ENCODE measurements at places on chromosomes 11 and 22.
A peak's percentile ranks its signal among the peaks of the same experiment; 100 is the strongest.

- no peak for DNase-seq
Measured at GRCh38 chr22:36829370-36830002, 12.7 kb upstream of the PVALB start.

- DNase-seq: no peak
Measured at GRCh38 chr11:61689164-61689496, 8.9 kb downstream of the DAGLA start.

DNA sequence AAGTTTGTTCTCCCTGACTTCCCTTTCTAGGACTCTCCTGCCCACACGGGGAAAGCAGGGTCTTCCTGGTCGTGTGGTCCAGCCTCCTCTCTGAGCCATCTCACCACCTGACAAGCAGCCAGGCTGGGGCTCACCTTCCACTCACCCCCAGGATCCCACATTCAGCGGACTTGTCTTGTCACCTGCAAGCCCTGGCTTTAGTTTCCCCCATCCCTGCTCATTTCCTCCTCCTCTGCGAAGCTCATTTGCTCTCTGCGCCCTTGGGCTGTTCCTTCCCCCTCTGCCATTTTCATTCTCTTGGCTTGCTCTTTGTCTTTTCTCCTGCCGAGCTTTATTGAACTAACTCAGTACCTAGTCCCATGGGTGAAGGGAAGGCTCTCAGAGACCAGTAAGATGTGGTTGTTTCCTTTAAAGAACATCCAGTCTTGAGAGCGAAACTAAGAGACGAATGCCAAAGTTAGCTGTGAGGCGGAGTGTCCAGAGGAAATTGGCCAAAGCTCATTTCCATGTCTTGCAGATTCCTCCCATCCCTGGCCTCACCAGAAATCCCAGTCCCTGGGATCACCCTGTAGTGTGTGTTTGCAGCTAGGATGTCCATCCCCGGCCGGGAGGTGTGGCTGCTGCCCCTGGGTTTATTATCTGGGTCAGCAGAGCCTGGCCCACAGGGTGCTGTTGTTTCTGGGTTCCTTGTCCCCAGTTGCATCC is 2.0 kb downstream of the ST14 start:
- no peak for DNase-seq

GRCh38 chr11:70769106-70769505 is 370.8 kb downstream of the CTTN start:
- DNase-seq: no peak

DNA sequence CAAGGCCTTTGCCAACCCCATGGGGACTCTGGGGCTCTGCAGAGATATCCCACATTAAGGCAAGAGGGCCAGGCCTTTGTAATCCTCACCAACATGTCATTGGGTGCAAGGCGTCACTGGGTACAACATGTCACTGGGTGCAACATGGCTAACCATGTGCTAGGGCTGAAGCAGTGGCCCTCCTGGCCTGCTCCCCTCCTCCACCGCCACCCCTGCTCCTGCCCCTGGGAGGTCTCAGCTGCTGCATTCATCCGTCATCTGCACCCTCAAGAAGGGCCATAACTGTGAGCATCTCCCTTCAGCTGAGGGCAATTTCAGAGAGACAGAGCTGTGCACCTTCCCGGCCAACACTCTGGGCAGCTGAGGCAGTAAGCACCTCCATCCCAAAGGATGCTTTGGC is 16.7 kb upstream of the OAF start:
- DNase-seq: no peak

DNA sequence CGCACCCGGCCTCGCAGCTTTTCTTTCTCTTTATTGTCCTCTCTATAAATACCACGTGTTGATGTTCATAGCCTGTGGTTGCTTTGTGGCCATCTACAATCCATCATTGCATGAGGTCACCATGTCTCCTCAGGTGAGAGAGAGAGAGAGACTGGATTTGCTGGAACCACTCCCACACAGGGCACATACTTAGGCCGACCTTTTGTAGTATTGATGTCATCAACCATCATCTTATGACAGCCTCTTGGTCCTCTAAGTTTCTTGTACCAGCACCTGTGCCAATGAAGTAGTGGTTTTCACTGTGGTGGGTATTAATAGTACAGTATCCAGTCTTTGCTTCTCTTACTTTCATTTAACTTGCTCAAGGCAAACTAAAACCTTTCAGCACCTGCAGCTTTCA is 22.8 kb upstream of the P2RY6 start:
- DNase-seq: no peak

DNA sequence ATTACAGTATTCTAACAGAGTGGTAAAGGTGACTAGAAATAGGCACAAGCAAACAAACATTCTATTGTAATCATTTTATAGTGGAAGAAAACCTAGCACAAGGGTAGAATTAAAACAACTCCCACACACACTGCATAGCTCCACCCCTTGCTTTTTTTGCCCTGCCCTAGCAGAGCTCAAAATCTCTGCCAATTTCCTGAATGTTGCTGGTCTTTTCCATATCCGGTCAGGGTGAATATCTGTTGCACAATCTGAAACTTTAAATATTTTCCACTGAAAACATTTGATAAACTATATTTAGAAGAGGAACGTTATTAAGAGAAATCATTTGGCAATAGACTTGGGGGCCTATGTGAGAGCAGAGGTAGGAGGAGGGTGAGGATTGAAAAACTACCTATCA is 2.7 kb downstream of the SPA17 start:
- no peak for DNase-seq

- DNase-seq: no peak
Measured at GRCh38 chr11:123672568-123672967, 18.1 kb upstream of the SCN3B start.

DNA sequence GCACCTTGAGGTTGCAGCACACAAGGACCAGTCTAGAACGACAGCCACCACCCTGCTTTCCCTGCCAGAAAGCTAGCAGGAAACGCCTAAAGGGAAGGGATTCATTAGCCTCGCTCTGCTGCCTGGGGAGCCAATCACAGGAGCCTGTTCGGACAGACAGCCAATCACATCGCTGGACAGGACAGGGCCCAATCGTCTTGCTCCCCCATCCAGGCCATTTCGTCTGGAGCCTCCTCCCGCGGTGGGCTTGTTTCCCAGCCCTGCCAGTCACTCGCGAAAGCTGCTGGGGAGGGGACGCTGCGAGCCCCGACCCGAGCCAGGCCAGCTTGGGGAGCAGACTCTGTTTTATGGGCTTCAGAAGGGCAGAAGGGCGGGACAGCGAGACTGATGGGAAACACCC is 79.8 kb upstream of the NCAM1 start:
- DNase-seq: peak; percentile 86

DNA sequence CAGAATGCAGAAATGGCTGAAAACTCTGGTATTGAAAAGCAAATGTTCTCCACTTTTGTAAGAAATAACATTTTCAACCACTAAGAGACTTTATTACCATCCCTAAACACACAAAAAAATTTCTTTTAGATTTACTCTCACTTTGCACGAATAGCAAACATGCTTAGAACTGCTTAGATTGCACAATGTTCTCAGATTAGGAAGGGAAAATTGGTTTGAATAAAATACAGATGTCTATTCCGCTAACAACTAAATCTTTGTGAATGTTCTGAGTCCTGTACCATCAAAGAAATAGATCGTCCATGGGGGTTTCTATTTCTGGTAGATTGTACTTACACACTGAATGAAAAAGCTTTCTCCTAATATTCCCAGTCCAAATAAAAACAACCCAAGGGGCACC is 40.1 kb downstream of the BDNF start:
- DNase-seq: no peak

DNA sequence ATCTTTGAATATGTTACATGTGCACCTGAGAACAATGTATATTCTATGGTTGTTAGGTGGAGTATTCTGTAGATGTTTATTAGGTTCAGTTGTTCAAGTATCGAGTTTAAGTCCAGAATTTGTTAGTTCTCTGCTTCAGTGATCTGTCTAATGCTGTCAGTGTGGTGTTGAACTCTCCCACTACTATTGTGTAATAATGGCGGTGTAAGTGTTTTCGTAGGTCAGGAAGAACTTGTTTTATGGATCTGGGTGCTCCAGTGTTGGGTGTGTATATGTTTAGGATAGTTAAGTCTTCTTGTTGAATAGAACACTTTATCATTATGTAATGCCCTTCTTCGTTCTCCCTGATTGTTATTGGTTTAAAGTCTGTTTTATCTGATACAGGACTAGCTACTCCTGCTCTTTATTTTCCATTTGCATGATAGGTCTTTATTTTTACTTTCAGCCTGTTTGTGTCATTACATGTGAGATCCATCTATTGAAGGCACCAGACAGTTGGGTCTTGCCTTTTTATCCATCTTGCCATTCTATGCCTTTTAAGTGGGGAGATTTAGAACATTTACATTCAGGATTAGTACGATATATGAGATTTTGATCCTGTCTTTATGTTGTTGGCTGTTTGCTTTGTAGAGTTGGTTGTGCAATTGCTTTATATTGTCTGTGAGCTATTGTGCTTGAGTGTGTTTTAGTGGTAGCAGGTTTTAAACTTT is 121.6 kb downstream of the DDX10 start:
- DNase-seq: no peak

GRCh38 chr11:126891556-126892217 is 108.9 kb downstream of the KIRREL3 start:
- peak; percentile 8 for DNase-seq

DNA sequence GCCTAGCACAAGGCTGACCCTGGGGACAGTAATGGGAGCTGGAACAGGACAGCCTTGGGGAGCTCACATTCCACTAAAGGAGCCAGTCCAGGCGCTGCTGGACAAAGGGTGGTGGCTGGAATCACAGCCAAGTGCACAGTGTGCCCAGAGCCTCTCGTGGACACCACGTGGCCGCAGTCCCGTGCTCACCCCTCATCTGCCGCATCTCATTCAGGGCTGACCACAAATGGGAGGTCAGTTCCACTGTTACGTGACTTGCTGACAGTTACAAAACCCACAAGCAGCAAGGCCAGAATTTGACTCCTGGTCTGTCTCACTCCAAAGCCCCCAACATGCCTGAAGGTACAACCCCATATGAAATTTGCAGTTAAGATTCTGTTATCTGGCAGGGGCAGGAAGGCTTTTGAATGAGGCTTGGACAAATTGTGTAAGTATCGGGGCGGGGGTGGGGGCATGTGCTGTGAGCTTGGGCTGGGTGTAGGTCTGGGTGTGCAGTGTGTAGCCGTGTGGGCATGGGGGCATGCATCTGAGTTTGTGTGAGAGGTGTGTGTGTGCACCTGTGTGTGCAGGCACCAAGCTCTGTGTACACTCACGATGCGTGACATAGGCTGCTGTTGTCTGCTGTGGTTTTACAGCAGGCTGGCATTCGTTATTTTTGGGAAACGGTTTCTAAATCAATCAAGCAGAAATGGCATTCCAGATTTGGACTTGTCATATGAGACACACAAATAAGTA is 301.7 kb downstream of the BRD1 start:
- peak; percentile 28 for DNase-seq

DNA sequence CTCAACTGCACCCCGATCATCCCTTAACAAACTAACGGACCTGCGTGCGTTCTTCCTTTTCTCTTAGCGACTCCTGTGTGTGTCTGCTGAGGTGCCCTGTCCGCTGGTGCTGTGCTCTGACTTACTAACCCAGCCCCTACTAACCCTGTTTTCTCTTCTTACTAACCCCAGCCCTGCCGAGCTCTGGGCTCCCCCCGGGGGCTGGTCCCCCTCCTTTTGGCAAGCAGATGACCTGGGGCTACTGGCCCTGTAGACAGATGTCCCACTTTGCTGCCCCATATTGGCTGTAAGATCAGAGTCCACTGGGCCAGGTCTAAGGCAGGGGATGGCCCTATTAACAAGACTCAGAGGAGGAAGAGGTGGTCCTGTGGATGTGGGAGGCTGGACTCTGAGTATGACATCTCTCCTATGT is 14.7 kb downstream of the MIAT start:
- DNase-seq: no peak

GRCh38 chr11:128463979-128464378 is 123.4 kb downstream of the ETS1 start:
- DNase-seq: no peak

DNA sequence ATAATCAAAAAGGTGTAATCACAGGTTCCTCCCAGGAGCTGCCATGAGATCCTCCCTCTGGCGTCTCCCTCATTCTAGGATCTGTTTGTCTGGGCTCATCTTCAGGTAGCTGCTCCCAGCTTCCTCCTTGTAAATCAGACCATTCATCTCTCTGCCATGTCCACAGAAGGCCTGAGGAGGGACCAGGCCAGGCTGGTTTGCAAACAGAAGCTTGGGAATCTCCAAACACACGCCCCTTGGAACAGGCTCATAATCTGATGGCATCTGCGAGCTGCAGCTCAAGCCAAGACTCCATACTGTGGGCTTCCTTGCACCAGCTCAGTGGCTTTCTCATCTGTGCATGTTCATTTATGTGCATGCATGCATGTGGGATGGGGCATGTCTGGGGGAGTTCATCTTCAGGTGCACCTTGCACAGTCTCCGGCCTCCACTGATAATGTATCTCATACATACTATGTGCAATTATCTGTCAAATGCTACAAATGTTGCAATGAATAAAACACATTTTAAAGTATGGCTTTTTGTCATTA is 134.9 kb downstream of the NXPE2 start:
- no peak for DNase-seq

DNA sequence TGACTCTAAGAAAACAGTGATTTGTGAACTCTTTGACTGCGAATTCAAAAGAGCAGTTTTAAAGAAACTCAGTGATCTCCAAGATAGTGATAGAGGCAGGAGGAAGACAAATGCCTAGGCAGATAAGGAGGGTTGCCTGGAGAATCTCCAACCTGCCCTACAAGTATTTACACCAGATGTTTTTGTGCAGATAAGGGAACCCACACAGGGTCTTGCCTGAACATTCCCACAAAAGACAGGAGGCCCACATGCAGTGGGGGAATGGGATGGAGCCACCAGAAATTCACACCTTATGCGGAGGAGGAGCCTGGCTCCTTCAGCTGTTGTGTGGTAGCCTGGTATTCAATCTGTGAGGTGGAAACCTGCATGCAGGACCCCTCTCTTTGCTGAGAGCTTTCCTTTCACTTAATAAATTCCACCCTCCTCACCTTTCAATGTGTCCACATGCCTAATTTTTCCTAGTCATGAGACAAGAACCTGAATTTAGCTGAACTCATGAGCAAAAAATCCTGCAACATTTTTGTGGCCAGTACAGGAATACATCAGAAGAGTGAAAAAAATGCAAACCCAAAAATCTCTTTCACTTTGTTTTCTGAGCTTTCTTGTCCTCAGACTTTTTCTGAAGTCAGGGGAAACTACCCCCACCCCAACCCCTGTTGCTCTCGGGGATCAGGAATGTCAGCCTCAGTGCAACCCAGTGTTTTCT is 8.1 kb upstream of the GLYAT start:
- no peak for DNase-seq

- DNase-seq: no peak
Measured at GRCh38 chr11:10809373-10810160, 841 bp upstream of the EIF4G2 start.
